Fibroblast of the aortic adventitia (primary cell): ENCODE measurements at places on chromosomes 1 and 21.

- DNase-seq, result no peak
Observed at GRCh38 chr1:81511281-81511680, 289.5 kb upstream of the ADGRL2 start.

DNA sequence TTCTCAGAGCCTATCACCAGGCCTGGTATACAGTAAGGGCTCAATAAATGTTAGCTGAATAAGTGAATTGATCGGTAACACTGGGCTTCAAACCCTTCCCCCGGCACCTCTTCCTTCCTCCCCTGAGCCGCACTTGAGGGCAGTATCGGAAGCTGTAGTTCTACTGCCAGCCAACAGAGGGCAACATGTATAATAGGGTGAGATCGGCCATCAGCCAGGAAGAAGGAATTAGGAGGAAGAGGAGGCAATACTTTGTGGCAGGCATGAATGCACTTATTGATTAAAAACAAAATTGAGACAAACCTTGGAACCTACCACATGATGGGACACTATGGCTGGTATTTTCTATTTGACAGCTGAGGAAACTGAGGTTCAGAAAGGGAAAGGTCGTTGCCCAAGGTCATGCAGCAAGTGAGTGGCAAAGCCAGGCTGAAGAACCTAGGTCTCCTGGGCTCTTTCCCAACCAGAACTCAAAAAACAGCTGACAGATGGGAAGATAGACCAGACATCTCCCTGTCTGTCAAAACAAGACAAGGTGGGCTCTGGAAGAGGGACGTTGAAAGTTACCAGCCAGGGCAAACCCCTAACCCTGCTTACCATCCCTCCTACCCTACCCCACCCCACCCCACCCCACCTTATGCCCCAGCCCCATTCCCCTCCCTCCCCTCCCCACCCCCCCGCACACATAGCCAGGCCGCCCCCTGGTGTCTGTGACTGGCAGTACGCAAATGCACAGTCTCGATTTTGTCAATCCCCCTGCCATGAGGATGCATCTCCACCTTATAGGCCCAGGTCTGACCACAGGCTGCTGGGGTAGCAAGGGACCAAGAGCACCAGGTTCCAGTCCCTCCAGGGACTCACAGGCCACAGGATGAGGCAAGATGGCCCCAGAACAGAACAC is 107.3 kb upstream of the RUNX3 start:
- DNase-seq, result peak; percentile 15

DNA sequence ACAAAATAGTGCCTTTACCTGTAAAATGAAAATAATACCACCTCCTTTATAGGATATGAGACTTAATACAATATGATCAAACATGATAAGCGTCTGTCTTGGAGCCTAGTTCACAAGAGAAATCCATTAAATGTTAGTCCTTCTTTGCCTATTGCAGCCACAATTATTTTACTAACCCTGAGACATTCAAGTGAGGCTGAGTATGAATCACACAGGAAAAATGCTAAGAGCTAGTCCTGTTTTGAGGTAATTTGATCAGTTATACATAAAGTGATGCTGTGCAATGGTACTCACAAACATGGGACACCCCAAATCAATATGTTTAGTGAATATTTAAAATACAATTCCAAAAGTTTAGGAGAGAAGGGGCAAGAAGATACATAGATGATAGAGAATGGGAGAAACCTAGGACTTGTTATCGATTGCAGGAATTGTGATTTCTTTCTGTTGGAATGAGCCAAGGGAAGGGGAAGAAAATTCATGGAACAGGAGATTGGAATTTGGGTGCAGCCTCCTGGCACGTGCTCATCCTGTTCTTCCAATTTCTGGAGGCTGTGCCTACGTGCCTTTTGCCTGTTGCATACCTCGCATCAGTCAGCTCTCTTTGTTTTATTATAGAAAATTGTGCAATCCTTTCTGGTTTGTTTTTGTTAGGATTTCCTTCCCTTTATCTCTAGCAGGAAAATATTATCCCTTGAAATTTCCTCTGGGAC is 39.9 kb upstream of the BACH1 start:
- peak; percentile 92 for DNase-seq

GRCh38 chr1:203328714-203329122 is 22.2 kb downstream of the FMOD start:
- no peak for DNase-seq

DNA sequence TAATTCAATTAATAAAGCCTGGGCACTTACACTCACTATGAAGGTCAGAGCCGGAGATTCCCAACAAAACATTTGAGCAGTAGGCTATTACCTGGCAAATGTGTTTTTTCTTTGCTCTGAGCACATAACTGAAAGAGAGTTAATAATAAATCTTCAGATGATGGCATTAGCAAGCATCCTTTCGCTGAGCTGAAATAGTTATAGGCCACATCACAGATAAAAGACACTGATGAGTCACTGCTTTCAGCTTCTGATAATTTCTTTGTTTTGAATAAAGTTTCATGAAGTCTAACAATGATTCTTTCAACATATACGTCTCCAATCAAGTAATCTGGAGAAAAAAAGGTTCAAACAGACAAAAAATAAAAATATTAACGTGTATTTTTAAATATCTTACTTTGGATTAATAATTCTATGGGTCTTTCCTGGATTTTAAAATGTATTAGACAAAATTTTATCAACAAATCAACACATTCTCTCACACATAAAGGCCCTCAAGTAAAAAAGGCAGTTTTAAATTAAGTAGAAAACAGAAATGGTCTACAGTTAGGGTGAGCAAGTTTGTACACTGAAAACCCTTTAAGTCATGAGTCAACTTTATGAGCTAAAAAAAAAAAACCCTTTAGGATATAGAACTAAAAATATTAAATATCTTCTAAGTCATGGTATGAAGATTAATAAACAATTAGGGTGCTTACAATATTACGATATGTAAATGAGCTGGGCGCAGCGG is 33.1 kb downstream of the LTN1 start:
- peak; percentile 84 for DNase-seq

GRCh38 chr1:47533793-47534328 is 96.0 kb downstream of the FOXD2 start:
- DNase-seq, result no peak

- no peak for DNase-seq
Observed at GRCh38 chr1:21290546-21290944, 282 bp upstream of the ECE1 start.

GRCh38 chr1:165695031-165695430 is 3.3 kb downstream of the ALDH9A1 start:
- peak; percentile 53 for DNase-seq

DNA sequence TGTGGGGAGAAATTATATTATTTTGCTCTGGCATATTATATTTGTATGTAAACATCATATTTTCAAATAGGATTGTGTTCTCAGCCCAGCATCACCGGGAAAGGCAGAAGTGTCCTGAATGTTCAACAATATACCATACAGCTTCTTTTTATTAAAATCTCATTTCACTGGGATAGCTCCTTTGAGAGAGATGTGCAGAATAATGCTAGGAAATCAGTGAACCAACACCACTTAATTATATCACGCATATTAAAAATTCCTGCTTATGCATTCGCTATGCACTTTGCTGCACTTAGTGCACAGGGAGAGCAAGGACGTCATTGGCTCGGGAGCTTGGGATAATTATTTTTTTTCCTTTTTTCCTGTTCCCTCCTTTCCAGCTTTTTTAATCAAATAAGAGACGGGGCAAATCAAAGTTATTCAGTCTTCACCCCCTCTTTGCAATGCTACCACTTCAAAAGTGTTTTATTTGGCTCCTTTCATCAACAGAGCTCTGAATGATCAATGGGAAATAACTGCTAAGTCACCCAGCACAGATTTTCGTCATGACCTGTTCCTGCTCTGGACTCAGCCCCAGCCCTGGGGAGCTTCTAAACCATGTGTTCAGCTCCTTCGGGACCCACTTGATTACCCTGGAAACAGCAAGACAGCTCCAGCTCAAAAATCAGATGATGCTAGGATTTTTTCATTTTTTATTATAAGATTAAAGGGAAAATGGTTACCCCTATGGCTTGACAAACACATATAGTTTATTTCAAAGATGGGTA is 165.5 kb upstream of the DUSP10 start:
- peak; percentile 15 for DNase-seq

DNA sequence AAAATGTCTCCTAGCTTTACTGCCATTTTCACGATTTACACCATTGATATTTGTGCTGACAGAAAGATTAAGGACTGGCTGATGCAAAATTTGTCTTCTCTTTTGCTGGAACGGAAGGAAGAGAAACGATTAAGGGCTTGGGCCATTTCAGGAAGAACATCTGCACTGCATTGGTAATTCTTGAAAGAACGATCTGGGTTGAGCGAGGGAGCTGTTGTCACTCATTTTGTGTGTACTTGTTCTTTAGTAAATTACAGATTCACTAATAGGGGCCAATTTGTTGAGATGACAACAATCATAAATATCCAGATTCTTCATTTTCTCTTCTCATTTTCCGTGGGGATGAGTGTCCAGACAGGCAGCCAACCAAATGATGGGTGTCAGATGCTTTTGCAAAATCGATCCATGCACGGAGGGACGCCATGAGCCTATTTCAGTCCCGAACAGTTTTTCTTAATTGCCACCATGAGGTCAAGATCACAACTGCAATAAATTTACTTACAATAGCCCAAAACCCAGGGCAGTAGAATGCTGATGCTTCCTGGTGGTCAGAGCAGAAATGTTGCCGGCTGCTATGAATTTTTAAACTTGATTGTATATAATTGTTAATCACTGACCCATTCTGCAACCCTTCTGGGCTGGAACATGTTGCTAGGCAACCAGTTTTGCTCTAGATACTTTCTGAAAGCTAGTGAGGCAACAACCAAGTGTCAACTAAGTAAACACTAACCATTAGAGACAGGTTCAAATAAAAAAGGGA is 132.4 kb upstream of the TIAM1 start:
- DNase-seq, result peak; percentile 8

DNA sequence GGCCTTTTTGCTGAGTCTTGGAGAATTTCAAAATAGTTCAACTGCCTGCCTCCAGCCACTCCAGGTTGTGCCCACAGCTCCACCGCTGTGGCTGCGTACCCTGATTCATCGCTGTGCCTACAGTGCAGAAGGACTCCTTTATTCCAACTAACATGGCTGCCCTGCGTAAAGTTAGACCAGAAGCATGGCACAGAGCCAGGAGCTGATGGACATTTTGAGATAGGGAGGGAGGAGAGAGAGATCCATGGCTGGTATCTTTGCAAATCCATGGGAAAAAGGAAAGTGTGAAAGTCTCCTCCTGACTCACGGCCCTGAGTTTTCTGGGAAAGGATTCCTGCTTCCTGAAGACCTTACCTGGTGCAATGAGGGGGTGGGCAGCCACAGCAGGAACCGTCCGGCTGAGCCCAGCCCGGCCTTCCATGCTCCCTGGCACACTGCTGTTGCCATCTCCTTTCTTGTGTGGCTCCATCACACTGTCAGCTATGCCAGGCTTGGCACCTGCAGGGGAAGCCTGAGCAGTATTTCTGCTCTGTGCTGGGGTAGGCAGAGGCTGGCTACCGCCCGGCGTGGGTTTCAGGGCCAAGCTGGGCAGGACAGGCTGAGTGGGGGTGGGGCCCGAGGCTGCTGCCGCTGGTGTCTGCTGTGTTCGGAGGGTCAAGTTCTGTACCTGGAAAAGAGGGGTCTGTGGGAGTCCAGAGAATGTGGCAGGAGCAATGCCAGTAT is 46.0 kb upstream of the A3GALT2 start:
- DNase-seq, result no peak

GRCh38 chr21:45972353-45972715 is 9.2 kb upstream of the COL6A1 start:
- DNase-seq, result no peak

- no peak for DNase-seq
Observed at GRCh38 chr21:46545363-46545762, 59.5 kb downstream of the S100B start.

- no peak for DNase-seq
Observed at GRCh38 chr1:181149326-181150125, 61.0 kb downstream of the IER5 start.

- peak; percentile 27 for DNase-seq
Observed at GRCh38 chr1:62439652-62440371, 3.0 kb downstream of the USP1 start.

DNA sequence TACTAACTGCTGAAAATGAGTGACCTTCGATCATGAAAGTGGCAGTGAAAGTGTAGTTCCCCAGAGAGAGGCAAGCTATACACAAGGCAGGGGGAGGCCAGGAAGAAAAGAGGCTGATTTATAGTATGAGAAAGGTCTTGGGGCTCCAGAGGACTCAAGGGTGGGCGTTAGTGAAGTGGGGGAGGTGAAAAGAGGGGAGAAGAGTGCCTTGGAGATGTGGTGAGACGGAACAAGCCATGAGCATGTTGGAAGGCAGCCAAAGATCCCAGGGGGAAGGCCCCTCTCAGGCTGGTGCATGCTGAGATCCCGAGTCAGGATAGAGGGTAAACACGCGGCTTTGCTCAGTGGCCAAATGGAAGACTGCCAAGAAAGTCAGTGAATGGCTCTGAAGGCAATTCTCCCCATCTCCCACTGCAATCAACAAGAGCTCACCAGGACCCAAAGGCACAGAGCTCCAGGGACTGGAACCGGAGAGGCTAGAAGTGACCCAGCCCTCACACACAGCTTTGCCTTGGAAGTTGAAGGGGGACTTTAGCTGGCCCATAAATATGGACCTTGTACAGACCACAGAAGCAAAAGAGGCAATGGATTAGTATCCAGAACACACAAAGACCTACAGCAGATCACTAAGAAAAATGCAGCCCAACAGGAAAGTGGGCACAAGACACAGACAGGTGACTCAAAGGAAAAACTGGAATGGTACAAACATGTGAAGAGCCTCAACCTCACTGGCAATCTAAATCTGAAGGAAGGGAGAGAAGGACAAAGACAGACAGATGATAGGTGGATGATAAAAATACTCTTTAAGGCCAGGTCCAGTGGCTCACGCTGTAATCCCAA is 49.6 kb downstream of the HSF2BP start:
- peak; percentile 68 for DNase-seq

DNA sequence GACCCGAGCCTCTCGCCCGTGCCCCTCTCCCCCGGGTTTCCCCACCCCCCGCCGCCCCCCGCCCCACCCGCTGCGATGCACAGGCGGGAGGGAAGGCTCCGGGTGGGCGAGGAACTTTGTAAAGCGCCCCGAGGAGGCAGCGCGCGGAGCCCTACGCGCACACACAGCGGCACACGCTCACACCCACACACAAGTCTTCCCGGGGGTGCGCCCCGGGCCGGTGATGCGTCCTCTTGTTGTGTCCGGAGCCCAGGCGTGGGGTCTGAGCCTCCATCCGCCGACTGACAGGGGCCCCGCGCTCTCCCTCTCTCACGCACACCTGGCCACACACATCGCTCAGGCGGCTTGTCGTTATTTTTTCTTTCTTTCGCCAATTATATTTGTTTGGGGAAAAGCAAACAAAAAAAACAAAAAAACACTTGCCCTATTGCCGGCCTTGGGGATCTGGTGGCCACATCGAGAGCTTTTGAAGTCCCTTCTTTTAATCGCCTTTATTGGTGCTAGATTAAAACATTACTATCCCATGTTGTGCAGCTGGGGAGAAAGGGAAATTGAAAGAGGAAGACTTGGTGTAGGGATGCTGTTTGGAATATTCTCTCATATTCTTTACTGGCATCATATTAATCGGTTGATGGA is 770 bp downstream of the NTNG1 start:
- no peak for DNase-seq

GRCh38 chr1:240635466-240636256 is 23.7 kb upstream of the GREM2 start:
- DNase-seq, result no peak

- peak; percentile 29 for DNase-seq
Observed at GRCh38 chr1:154306151-154306550, 14.7 kb upstream of the AQP10 start.

- DNase-seq, result no peak
Observed at GRCh38 chr1:153794624-153795329, 19.6 kb downstream of the SLC27A3 start.

- DNase-seq, result no peak
Observed at GRCh38 chr1:188489336-188490112, 1660.8 kb downstream of the PLA2G4A start.

GRCh38 chr1:108862698-108863477 is 6.0 kb upstream of the AKNAD1 start:
- DNase-seq, result no peak
